Bronchial epithelial cell (primary cell): ENCODE measurements at places on chromosomes 5 and 9.

DNA sequence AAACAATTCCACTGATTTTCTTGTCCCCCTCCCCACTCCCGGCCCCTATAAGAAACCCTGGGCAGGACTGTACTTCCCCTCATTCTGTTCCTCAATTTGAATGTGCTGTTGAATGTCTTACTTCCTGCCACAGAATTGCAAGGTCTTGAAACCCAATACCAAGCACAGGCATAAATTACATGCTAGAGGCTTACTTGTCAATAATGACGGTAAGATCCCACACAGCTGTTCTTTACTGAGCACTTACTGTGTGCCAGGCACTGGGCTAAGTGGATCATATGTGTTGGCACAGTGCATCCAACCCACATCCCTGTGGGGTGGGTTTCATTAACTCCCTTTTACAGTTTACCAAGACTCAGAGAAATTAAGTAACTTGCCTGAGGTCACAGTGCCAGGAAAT lies 63.4 kb downstream of the MVB12B start:
- DNase-seq: peak; percentile 37

DNA sequence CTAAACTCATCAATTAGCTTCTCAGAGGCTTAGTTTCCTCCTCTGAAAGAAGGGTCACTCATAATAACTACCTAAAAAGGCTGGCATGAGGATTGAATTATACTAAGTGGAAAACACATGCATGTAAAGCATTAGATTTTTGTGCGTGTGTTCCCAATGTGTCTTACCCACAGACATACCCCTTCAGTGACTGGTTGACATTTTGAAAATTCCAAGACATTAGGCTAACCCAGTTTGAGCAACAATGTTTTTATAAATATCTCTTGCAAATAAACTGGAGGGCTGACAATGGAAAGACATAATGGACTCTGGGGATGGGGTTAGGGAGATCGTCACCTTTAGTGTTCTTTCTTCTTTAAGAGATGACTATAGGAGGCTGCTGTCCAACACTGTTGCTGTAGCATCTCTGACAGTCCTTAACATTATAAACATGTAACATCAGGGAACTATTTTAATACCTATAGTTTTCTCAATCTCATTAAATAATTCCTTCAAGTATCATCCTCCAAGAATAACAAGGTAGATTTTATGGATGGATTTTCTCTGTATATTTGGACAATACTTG lies 24.3 kb downstream of the HMHB1 start:
- DNase-seq: no peak

DNA sequence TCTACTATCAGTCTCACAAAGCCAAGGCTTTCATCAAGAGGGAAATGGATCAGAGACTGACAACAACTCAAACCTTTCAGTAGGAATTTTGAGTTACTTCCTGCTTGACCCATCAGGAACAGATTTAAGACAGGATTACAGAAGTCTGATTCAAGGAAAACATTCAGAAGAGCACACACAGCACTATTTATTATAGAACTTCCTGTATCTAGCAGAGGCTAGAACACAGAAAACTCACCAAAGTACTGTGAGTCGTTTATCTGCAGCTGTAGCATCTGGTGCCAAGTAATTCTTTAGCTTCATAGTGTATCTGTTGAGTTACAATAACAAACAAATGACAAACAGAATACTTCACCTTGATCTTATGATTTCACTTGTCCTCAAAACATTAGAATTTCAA lies 13.8 kb downstream of the LEAP2 start:
- no peak for DNase-seq

GRCh38 chr9:2489838-2490314 lies 131.7 kb upstream of the VLDLR start:
- no peak for DNase-seq

DNA sequence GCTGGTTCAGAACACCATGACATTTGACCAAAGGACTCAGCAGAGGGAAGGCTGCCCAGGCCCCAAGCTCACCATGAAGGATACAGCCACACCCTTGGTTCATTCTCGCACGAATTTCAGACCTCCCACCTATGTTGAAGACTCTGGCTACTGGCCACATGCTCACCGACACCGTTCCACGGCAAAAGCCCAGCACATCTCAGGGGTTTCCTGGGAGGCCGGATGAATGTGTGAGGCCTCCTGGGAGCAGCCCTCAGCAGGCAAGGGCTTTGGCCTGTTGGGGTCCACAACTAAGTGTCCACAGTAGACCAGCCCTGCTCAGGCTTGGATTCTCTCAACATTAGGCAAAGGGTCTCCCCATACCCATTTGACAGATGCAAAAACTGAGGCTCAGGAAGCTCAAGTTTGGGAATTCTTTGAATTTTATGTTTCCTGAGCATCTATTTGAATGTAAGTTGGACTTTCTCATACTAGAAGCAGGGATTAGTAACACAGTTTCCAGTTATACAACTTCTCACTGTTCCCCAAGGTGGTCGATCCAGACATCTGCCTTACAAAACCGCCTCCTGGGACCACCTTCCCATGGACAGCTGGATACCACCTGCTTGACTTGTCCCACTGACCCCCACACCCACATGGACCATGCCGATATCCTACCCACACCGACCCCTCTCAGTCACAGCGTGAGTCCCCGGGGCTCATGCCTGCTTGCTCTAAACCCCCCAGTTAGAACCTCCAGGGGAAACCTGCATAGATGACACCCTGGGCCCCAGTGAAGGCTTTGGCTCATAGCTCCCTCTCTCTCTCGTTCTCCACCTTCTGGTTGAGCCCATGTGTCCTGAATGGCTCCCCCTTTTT lies 27.9 kb downstream of the CCT5 start:
- no peak for DNase-seq

DNA sequence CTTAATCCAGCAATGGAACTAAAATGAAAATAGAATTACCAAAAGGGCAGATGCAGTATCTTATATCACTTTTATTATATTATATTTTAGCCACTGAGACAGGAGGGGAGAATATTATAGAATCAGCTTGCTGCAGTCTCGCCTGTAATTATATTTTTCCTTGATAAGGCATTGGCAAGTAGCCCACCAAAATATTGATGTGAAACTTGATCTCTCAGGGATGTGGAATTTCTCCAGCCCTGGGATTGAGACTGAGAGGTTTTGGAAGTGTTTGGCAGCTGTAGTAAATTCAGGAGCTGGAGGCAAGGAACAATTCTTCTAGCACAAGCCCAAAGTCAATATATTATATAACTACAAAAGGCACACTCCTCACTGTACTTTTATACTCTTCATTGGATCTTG lies 142.1 kb upstream of the ADAMTSL1 start:
- DNase-seq: no peak

GRCh38 chr9:136688274-136689107 lies 1.2 kb upstream of the AGPAT2 start:
- no peak for DNase-seq

DNA sequence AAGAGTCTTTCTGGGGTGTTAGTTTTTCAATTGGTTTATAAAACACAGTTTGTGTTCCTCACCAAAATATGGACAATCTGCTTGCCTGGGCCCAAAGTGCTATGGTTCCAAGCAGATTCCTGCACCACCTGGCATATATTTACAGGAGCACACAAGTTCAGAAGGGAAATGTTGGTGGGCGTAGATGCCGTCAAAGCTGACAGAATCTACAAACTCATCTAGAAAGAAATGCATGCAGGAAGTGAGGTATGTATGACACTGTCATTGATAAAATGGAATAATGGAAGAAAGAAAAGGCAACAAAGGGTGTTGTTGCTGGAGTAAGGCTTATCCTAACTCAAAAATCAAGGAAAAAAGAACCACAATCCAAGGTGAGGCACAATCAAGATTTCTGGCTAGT lies 225.8 kb downstream of the MLLT3 start:
- no peak for DNase-seq

DNA sequence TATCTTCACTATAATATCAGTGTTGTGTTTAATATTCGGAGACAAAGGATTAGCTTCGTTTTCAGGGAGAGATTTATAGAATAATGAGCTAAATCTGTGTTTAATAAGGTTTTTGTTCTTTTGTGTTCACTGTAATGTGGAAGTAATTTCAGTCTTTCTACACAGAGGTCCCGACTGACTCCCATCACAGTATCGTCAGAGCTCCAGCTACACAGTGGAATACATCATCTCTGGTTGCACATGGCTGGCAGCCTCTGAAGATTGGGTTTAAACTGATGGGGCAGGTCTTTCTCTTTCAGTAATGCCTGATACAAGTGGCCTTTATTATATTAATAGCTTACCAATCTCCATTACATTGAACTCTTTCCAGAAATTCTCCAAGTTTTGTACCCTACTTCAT lies 736.7 kb upstream of the RIOK2 start:
- no peak for DNase-seq

GRCh38 chr9:20558566-20559016 lies 63.7 kb downstream of the MLLT3 start:
- DNase-seq: peak; percentile 96
